RWPE2 (cell line): ENCODE measurements at places on chromosomes 13 and 19.

DNA sequence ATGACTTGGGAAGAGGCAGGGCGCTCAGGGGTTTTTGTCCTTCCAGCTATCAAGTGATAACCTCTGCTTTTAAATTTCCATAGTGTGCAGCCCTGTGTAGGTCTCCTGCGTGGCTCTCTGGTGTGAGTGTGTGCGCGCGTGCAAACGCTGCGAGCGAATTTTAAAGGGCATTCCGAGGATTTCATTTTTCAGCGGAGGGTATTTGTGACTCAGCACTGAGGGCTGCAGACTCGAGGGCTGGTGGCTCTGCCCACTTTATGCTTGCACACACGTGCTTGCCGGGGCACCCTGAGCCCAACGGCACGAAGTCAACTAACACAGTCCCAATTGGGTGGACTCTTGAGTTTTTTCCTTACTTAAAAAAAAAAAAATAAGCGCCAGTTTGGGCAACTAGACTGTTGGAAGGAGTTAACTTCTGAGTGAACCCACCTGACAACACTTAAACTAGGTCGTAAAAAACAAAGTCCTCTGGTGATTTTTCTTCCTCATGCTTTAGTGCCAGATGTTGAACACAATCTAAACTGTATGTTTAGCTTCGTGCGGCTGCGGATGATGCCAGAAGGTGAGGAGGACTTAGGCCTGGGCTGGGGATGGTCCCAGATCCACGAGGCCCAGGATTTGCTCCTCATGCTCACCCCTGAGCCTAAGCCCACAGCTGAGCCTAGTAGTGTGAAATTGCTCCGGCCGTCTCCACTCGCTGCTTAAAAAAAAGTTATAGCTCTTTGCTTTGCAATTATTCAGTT is 2.1 kb downstream of the FGF9 start:
- no peak for DNase-seq
- no peak overlapping the region for H3K27ac ChIP-seq
- peaks cover 4% of the 10 kb centered on the region for H3K4me1 ChIP-seq
- no peak overlapping the region for H3K4me3 ChIP-seq
- H3K36me3 ChIP-seq = no peaks in the 10 kb centered on the region

DNA sequence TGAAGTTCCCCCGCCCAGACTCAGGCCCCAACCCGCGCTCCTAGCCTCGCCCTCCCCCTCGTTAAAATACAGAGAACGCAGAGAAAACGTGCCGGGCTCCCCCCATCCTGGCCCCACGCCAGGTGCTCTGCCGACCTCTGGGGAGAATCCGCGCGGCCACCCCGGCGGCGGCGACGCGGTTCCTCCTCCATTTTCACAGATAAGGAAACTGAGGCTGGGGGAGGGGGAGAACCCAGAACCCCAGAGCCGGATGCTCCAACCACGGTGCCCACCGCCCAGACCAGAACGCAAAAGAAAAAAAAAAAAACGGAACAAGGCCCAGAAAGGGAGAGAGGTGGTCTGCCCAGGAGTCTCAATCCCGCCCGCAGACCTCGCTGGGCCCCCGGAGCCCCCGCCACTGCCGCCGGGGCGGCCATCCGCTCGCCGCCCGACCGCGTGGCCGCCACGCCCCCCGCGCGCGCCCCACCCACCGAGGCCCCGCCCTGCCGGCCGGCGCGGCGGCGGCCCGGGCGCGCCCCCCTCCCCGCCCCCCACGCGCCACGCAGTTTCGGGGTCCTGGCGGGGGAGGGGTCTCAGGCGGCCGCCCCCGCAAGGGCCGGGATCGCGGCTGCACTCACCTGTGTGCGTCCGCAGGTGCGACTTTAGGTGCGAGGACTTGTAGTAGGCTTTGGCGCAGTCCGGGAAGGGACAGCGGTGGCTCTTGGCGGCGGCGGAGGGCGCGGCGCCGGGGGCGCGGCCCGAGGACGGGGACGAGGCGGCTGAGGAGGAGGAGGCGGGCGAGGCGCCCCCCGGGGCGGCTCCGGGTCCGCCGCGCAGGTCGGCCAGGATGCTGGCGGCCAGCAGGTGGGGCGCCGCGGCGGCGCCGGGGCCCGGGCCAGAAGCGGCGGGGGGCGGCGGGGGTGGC is 703 bp downstream of the KLF16 start:
- H3K4me1 ChIP-seq = peaks cover 22% of the 10 kb centered on the region
- no peak for DNase-seq
- peak overlapping the region; percentile 82 for H3K27ac ChIP-seq
- H3K4me3 ChIP-seq = peak overlapping the region; percentile 61
- no peaks in the 10 kb centered on the region for H3K27me3 ChIP-seq

DNA sequence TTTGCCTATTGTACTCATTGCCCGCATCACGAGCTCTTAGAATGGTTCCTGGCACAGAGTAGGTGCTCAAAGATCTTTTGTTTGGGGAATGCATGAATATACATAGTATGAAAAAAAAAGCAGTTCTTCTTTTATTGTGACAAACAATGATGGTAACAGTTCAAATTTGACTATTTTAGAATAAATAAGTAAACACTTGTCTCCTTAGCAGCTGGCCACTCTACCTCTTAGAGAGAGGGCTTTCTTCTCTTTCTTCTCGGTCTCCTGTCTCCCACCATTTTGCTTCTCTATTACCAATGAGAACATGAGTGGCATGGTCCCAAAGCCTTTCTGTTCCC is 639 bp upstream of the SLAIN1 start:
- no peaks in the 10 kb centered on the region for H3K36me3 ChIP-seq
- no peak overlapping the region for H3K27ac ChIP-seq
- DNase-seq = no peak
- peaks cover 75% of the 10 kb centered on the region for H3K27me3 ChIP-seq

DNA sequence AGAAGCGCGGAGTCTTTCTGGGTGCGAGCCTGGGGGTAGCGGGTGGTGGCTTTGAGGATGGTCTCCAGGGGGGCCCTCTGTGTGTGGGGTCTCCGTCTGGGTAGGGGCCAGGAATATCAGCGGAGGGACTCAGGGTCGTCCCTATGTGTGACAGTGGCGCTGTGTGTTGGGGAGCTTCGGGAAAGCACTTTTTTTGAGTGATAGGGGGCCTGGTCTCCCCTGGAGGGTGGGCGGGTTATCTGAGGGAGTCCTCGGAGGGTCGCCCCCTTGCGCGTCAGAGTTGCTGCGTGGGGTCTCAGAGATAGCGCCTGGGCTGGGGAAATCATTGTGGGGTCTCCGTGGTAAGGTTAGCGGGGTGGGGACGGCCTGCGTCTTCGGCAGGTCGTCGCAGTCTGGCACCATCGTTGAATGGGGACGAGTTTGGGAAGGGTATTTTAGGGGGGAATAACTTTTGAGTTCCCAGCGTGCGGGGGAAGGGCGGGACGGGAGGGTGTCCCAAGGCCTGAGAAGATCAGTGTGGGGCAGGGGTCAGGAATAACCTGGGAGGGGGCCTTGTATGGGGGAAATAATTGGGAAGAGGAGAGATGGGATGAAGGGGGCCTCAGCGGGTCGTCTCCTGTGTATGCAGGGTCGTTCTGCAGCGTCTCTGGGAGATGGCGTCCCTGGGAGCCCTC is 857 bp downstream of the IER2 start:
- peaks cover 10% of the 10 kb centered on the region for H3K4me1 ChIP-seq
- H3K4me3 ChIP-seq = peak overlapping the region; percentile 91
- DNase-seq = no peak

DNA sequence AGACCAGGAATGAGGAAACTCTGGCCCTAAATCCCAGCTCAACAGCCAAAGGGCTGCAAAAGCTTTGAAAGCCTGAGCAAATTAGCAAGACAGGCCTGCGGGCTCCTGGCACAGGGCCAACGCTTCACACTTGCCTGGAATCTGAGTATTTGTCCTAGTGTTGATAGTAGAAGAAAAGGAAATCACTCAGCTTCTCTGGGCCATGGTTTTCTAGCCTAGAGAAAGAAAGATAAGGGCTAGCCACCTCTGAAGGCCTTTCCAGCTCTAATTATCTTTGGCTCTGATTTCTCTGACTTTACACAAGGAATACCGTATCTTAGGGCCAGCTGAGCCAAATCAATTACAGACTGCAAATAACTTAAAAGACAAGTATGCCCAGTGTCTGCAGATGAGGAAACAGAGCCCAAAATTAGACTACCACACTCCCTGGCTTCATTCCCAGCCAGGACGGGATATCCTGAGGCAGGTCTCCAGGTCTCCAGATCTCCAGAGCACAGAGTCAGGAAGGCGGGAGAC is 69.6 kb downstream of the STK24 start:
- H3K27ac ChIP-seq = peak overlapping the region; percentile 71
- no peak overlapping the region for H3K4me3 ChIP-seq
- peaks cover 11% of the 10 kb centered on the region for H3K36me3 ChIP-seq
- peaks cover 33% of the 10 kb centered on the region for H3K4me1 ChIP-seq
- no peaks in the 10 kb centered on the region for H3K27me3 ChIP-seq

DNA sequence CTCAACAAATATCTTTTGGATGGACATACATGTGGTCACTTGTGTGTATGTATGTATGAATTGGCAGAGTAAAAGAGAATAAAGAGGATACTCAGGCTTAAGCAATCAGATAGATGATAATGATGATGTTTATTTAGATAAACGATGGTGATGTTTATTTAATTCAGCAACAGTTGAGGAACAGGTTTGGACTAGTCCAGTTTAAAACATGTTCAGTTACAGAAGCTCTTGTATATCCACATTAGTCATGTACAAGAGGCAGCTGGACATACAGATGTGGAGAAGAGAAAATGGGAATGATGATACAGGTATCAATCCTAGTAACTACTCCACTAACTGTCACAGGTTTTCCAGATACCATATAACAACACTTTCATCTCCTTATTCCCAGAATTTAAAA is 232.1 kb downstream of the DIAPH3 start:
- no peaks in the 10 kb centered on the region for H3K27me3 ChIP-seq
- H3K36me3 ChIP-seq = no peaks in the 10 kb centered on the region
- no peak overlapping the region for H3K4me3 ChIP-seq
- H3K4me1 ChIP-seq = no peaks in the 10 kb centered on the region
- no peak overlapping the region for H3K27ac ChIP-seq

GRCh38 chr13:38417727-38418126 is 68.1 kb downstream of the UFM1 start:
- no peaks in the 10 kb centered on the region for H3K36me3 ChIP-seq
- no peak overlapping the region for H3K4me3 ChIP-seq
- H3K27ac ChIP-seq = peak overlapping the region; percentile 63

DNA sequence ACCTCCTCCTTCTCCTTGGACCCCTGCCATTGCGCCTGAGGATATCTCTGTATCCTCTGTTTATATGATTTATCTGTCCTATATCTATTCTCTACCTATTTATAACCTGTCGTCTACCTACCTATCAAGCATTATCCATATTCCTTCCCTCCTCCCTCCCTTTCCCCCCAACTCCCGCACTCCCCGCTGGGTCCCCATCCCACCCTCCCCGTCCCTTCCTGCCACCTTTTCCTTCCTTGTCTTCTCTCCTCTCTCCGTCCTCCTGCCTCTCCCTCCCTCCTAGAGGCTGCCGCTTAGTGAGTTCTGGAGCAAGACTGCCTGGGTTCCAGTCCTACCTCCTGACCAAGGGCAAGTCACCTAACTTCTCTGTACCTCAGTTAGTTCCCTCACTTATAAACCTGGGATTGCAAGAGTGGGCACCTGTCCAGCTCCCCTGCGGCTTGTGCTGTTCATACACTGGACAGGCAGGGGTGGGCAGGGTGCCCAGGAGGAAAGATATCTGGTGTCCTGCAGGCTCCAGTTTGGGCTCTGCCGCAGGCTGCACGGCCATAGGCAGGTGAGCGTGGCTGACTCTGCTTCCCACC is 16.1 kb downstream of the TTYH1 start:
- H3K27me3 ChIP-seq = no peaks in the 10 kb centered on the region
- no peak for DNase-seq
- H3K36me3 ChIP-seq = no peaks in the 10 kb centered on the region
- H3K4me1 ChIP-seq = peaks cover 17% of the 10 kb centered on the region
- H3K27ac ChIP-seq = peak overlapping the region; percentile 29

- peaks cover 25% of the 10 kb centered on the region for H3K27me3 ChIP-seq
- DNase-seq = no peak
- H3K4me1 ChIP-seq = no peaks in the 10 kb centered on the region
Observed at GRCh38 chr19:45972081-45972946, 1.4 kb downstream of the NOVA2 start.

GRCh38 chr19:43751466-43752220 is 3.1 kb downstream of the SMG9 start:
- H3K4me3 ChIP-seq = no peak overlapping the region
- peaks cover 64% of the 10 kb centered on the region for H3K36me3 ChIP-seq
- no peaks in the 10 kb centered on the region for H3K27me3 ChIP-seq
- no peak overlapping the region for H3K27ac ChIP-seq
- no peak for DNase-seq

GRCh38 chr13:103246581-103247200 is 180.5 kb upstream of the SLC10A2 start:
- no peak overlapping the region for H3K4me3 ChIP-seq
- H3K36me3 ChIP-seq = no peaks in the 10 kb centered on the region
- no peaks in the 10 kb centered on the region for H3K27me3 ChIP-seq
- no peaks in the 10 kb centered on the region for H3K4me1 ChIP-seq
- no peak overlapping the region for H3K27ac ChIP-seq

DNA sequence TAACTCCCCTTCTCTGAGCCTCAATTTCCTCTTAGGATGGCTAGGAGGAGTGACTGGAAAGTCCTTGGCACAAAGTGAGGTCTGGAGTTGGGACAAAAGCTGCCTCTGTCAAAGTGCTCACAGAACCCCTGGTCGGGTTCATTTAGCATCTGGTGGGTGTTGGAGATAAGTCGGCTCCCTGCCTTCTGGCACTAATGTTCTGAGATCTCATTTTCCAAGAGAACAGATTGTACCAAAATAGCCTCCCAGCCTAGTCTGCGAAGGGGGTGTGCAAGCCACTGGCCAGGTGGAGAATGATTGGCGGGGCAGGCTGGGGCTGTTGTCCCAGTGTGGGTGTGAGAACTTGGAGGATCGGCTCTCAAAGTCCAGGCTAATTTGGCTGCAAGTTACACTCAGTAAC is 20.7 kb upstream of the NWD1 start:
- no peak for DNase-seq
- H3K4me1 ChIP-seq = no peaks in the 10 kb centered on the region
- H3K27ac ChIP-seq = no peak overlapping the region
- H3K4me3 ChIP-seq = no peak overlapping the region

- no peak overlapping the region for H3K27ac ChIP-seq
- no peak overlapping the region for H3K4me3 ChIP-seq
- H3K4me1 ChIP-seq = no peaks in the 10 kb centered on the region
Observed at GRCh38 chr13:21917086-21918015, 246.5 kb downstream of the FGF9 start.

GRCh38 chr13:110421696-110422385 is 114.8 kb downstream of the COL4A2 start:
- no peaks in the 10 kb centered on the region for H3K27me3 ChIP-seq
- H3K27ac ChIP-seq = peak overlapping the region; percentile 47
- peaks cover 10% of the 10 kb centered on the region for H3K4me1 ChIP-seq

- H3K4me1 ChIP-seq = no peaks in the 10 kb centered on the region
- no peak overlapping the region for H3K27ac ChIP-seq
- H3K36me3 ChIP-seq = no peaks in the 10 kb centered on the region
Observed at GRCh38 chr13:72368031-72368430, 359.4 kb downstream of the MZT1 start.

- H3K27me3 ChIP-seq = no peaks in the 10 kb centered on the region
- no peak overlapping the region for H3K27ac ChIP-seq
- no peak for DNase-seq
- H3K4me3 ChIP-seq = no peak overlapping the region
Observed at GRCh38 chr13:47332149-47332548, 435.3 kb upstream of the HTR2A start.

GRCh38 chr19:29404951-29405727 is 120.7 kb upstream of the VSTM2B start:
- H3K27me3 ChIP-seq = no peaks in the 10 kb centered on the region
- H3K4me1 ChIP-seq = no peaks in the 10 kb centered on the region
- DNase-seq = no peak
- H3K36me3 ChIP-seq = no peaks in the 10 kb centered on the region
- H3K4me3 ChIP-seq = no peak overlapping the region

GRCh38 chr13:103952183-103952582 is 886.0 kb upstream of the SLC10A2 start:
- no peaks in the 10 kb centered on the region for H3K4me1 ChIP-seq
- H3K27me3 ChIP-seq = no peaks in the 10 kb centered on the region
- no peak overlapping the region for H3K27ac ChIP-seq
